ENCODE measurements at places on chromosomes 11 and 22.

GRCh38 chr22:48844056-48844675, 983.5 kb downstream of the BRD1 start:
- no peak for DNase-seq

DNA sequence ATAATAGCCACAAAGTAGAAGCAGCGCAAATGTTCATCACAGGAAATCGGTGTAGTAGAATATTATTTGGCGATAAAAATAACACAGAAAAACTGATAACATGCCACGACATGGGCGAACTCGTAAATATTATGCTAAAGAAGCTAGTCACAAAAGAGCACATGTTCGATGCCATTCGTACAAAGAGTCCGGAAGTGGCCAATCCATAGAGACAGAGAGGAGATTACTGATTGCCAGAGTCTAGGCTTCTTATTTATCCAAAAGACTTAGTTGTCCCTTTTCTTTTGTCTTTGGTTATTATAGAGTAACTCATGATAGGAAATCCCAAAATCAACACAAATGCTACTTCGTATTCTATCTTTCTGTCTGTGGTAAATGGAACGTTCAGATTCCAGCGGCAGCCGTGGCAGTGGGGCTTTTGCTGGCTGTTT, 56.5 kb downstream of the MED15 start:
- no peak for DNase-seq

GRCh38 chr22:44464000-44464399, 34.0 kb downstream of the RTL6 start:
- DNase-seq, result no peak

GRCh38 chr11:43434893-43435292, 76.2 kb downstream of the TTC17 start:
- DNase-seq, result no peak

- DNase-seq, result no peak
Measured at GRCh38 chr22:40240160-40240559, 62.4 kb downstream of the TNRC6B start.

- peak; percentile 53 for DNase-seq
Measured at GRCh38 chr22:49964136-49965090, 3.8 kb downstream of the PIM3 start.

GRCh38 chr11:12143461-12144258, 33.3 kb downstream of the MICAL2 start:
- no peak for DNase-seq

DNA sequence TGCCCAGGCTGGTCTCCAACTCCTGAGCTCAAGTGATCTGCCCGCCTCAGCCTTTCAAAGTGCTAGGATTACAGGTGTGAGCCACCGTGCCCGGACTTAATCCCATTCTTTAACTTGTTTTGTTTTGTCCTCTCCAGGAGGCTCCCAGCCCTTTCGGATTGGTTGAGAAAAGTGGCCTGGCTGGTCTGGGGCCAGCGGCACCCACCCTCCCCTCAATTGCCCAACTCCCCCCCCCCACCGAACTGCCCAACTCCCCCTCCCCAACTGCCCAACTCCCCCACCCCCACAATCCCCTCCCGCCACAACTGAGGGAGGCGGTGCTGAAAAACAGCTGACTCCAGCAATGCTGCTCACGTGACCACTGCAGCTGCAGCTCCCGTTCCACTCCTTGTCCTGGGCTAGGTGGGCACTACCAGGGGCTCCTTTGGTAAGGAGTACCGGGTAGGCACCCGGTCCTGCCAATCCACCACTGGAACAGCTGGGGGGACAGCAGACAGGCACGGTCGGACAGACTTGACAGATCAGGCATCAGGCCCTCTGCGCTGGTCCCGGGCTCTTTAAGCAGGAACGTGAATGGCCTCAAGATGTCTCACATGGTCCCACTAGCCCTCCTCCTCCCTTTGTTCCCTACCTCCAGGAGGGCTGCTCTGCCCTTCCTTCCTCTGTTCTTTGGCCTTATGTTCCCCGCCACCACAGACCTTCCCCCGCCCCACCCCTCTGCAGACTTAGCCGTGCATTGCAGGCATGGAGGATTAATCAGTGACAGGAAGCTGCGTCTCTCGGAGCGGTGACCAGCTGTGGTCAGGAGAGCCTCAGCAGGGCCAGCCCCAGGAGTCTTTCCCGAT, at the start of gene TCN2:
TCN2 (plus strand) TSS at position 720 of the 845 bp plus-strand sequence. CDS start 158 bp downstream, outside the sequence.
- peak; percentile 55 for DNase-seq

- DNase-seq, result peak; percentile 83
Measured at GRCh38 chr11:77151804-77152509, 23.9 kb downstream of the MYO7A start.

GRCh38 chr11:3093281-3094191, 36.3 kb upstream of the CARS1 start:
- no peak for DNase-seq

DNA sequence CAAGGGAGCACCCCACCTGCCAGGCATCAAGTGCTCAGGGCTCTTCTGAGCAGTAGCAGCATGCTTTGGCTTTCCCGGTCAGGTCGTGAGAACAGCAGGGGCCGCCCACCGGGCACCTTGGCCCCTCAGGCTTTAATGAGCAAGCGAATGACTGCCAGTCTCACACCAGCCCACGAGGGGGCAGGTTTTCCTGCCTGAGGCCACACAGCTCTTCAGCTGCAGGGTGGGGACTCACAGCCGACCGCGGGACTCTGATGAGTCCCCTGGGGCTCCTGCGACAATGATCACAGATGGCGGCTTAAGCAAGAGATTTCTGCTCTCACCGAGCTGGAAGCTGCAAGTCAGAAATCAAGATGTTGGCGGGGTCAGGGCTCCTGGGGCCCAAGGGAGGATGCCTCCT, 14.3 kb upstream of the FGF19 start:
- no peak for DNase-seq

DNA sequence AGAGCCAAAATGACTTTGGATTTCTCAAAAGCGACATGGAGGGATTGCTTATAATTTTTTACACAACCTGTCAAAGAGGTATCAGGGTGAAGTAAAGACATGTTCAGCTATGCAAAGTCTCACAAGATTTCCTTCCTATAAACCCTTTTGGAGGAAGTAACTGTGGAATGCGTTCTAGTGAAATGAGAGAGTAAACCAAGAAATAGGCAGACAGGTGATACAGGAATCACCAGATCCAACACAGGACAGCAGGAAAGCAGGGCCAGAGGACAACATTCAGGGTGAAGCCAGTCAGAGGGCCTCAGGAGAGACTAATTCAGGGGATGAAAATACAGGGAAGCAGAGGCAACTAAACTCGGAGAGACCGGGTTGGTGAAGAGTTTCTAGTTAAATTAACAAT, 90.4 kb upstream of the MTNR1B start:
- DNase-seq, result no peak

DNA sequence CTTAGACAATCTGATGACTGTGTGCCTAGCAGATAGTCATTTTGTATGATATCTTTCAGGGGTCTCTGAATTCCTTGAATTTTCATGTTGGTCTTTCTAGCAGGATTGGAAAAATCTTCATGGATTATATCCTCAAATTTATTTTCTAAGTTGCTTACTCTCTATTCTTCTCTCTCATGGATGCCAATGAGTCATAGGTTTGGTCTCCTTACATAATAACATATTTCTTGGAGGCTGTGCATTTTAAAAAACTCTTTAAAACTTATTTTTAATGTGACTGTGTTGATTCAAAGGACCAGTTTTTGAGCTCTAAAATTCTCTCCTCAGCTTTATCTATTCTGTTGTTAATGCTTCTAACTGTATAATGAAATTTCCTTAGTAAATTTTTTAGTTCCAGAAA, 198.7 kb downstream of the AASDHPPT start:
- DNase-seq, result no peak

- DNase-seq, result no peak
Measured at GRCh38 chr11:9525116-9525515, 48.4 kb upstream of the WEE1 start.

- no peak for DNase-seq
Measured at GRCh38 chr22:49775191-49775866, 52.3 kb downstream of the BRD1 start.

DNA sequence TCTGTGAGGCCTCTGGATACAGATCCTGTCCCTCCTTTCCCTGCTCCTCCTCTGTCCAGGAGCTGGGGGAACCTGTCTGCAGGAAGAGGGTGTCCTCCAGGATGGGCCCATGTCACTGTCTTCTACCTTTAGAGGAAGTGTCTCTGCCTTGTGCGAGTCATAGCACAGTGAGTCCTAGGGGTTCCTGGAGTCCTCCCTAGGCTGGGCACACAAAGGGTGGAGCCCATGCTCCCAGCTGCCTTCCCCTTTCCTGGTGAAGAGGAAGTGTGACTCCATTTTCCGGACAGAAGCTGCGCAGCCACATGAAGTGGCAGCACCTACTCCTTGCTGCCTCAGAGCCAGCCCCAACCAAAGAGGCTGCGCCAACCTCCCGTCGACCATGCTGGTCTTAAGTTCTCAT, 112.2 kb downstream of the CTTN start:
- DNase-seq, result no peak

DNA sequence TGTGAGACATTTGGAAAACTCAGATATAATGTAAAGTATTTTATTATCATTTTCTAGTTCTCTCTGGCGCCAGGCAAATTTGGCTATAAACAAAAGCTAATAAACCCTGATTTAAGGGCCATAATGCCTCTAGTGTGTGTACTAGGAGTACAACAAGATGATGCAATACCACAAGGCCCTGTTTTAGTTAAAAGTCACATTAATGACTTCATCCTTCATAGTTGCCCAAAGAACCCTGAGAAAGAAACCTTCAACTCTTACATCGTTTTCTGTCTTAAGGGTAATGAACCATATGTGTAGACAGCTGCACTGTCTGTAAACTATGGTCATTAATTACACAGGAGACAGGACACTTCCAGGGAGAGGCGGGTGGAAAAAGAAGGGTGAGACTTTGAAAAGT, 538.4 kb downstream of the FAM181B start:
- no peak for DNase-seq

GRCh38 chr11:123707206-123707605, 34.3 kb downstream of the ZNF202 start:
- no peak for DNase-seq

- peak; percentile 73 for DNase-seq
Measured at GRCh38 chr11:60971520-60971919, at the start of gene CD6. Gene CD6 (plus strand): TSS chr11:60971680. CDS start chr11:60971866, 186 bp downstream.

GRCh38 chr11:15108592-15109130, 6.1 kb upstream of the INSC start:
- no peak for DNase-seq

- no peak for DNase-seq
Measured at GRCh38 chr11:7422544-7423331, 62.6 kb upstream of the OLFML1 start.

DNA sequence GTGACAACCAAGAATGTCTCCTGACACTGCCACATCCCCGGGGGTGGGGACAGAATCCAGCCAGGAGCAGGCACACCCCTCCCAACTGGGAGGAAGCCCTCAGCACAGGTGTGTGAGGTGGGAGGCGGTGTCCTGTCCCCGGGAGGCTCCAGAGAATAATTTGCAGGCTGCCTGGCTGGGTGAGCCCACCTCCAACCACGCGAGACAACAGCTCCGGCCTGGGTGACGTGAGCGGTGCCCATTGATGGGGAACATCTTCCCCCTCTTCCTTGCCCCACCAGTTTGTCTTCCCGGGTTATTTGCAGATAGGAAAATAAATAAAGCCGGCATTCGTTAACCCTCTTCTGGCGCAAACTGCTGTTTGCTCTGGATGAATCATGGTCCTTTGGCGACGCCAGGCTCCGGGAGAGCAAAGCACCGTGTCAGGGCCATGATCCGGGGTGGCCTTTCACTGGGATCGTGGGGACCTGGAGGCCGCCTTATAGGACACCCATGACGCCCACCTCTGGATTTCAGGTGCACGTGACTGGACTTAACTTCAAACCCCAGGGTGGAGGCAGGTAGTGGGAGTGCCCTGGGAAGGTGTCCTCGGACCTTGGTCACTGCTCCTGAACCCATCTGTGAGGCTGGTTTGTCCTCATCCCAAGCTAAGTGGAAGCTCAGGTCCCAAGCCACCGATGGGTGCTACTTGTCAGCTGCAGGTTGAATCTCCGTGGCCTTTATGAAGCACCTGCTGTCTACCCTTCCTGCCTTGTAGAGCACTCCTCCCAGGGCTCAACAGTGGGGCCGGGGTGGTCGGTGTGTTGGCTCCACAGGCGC, 13.9 kb downstream of the CCND1 start:
- no peak for DNase-seq

- DNase-seq, result no peak
Measured at GRCh38 chr11:11391796-11392463, 38.9 kb upstream of the CSNK2A3 start.

GRCh38 chr11:17810746-17811145, 76.2 kb downstream of the KCNC1 start:
- no peak for DNase-seq

DNA sequence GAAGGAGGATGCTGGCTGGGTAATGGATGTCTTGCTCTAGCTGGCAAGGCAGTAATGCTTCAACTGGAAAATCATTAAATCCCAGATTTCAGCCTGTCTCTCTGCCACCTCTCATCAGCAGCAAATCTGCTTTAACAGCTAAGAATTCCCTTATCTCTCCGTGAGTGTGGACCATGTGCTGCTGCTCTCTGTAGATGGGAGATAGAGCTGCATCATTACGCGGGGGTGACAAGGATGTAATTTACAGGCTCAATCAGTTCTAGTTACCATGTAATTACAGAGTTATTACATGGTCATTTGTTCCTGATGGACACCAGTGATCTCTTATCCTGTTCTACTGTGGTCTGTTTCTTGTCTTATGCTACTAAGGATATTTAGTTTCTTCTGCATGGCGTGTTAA, 665.4 kb downstream of the NTM start:
- no peak for DNase-seq

- DNase-seq, result no peak
Measured at GRCh38 chr22:39995393-39996252, 869 bp downstream of the FAM83F start.

DNA sequence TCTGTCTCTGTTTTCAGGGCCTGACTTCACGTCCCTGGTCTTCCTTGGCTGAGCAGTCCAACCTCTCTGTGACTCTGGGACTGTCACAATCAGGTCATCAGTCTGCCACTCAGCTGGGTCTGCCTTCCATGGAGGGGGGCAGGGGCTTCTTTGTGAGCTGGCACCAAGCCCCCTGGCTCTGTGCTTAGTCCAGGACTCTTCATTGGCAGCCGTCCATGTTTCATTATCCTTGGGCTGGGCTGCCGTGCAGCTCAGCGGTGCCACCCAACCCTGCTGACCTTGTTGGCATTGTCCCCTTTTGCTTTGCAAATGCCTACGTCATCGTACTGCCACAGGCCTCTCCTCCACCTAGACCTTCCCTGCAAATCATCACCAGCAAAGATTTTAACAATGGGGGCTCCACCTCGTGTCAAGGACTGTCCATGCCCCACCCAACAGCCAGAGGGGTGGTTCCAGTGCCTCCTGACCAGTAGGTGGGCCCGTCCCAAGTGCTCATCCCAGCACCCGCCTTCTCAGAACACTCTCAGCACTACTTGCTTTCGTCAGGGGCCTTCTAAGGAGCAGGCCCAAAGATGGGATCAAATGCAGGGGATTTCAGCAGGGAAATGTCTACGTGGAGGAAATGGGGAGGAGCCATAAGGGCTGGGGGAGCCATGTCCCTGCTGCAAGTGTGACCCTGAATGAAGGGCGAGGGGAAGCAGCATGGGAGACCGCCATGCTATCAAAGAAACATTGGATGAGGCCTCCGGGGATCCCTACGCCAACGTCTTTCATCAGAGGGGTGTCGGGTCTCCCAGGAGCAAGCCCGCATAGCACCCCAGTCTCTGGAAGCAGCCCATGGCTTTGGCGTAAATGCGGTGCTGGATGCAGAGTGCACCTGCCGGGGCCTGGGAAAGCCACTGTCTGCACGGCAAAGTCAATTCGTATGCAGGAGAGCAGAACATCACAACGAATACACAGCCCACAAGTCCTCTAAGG, 18.2 kb downstream of the KRTAP5-6 start:
- DNase-seq, result no peak
